ENCODE measurements at places on chromosomes 5 and 9. TPM values are rescaled to one million over a fixed set of nuclear protein-coding genes. Genes with fewer than 3 reads are reported as not detected.

DNA sequence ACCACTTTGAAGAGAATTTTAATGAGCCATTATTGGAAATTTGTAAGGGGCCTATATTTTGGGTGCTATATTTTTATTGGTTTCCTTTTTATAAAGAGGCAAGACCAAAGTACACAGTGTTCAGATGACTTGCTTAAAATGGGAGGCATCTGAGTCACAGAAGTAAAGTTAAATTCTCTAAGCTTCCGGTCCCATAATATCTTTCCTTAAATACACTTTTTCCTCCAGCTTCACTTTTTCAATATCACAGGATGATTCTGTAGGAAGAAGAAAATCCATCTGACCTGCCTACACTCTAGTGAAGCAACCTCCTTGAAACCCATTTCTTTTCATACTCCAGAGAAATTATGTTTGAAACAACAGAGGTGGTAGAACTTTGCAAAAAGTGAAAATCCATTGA, 274.0 kb downstream of the PIK3R1 start:
- no peak for DNase-seq

DNA sequence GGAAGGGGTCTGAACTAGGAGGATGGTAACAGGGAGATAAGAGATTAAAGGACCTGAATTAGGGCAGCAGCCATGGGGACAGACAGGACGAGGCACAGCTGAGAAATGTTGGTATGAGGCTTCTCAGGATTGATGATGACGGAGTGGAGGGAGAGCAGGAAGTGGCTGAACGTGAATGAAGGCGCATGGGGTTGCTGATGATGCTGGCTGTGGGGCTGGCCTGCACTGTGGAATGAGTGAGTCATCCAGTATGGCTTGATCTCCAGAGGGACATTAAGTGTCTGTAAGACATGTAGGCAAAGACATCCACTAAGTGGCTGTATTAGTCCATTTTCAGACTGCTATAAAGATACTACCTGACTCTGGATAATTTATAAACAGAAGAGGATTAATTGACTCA, 256.4 kb downstream of the ICE1 start:
- DNase-seq: peak; percentile 30

- DNase-seq: no peak
Measured at GRCh38 chr9:112540800-112541199, 54.2 kb downstream of the KIAA1958 start.

- DNase-seq: no peak
Measured at GRCh38 chr9:76115982-76116646, 225.6 kb downstream of the PCSK5 start.

DNA sequence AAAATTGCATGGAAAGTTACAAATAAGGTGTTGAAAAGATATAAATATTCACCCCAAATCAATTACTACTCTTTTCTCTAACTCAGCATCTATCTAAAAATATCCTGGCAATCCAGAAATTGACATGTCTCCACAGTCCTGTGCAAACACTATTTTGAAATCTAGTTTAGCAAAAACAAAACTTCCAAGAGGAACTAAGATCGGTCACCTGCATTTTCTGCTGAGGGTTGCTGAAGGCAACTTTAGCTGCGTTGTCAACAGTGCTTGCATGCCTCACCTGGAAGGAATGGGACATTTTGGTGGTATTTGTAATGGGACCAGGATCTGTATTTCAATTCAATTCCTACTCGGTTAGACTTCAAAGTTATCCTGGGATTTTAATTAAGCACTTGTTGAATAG, 398.3 kb downstream of the NTRK2 start:
- no peak for DNase-seq

GRCh38 chr5:25091921-25092320, 447.1 kb upstream of the CDH10 start:
- no peak for DNase-seq

GRCh38 chr5:135695656-135696313, 117.0 kb upstream of the CXCL14 start:
- no peak for DNase-seq

- DNase-seq: no peak
Measured at GRCh38 chr9:99042620-99043019, 62.3 kb upstream of the TGFBR1 start.

GRCh38 chr9:98742325-98743280, 33.9 kb upstream of the GABBR2 start:
- DNase-seq: no peak

GRCh38 chr9:34479431-34479866, 20.8 kb downstream of the DNAI1 start:
- no peak for DNase-seq

GRCh38 chr9:131465401-131465800, 37.3 kb upstream of the POMT1 start:
- no peak for DNase-seq

GRCh38 chr5:174970502-174970901, 246.1 kb downstream of the MSX2 start:
- DNase-seq: no peak

GRCh38 chr9:7123743-7124142, 366.0 kb downstream of the KDM4C start:
- DNase-seq: no peak

DNA sequence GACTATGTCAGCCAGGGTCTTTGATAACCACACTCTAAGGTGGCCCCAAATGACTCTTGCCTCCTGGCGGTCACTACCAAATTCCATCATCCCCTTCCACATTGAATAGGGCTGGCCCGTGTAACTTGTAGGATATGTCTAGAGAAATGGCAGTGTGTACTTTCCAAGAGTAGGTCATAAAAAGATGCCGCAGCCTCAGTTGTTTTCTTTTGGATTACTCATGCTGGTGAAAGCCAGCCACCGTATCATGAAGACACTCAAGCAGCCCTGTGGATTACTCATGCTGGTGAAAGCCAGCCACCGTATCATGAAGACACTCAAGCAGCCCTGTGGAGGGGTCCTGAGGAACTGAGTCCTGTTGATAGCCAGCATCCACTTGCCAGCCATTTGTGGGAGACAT, 172.0 kb upstream of the TBC1D2 start:
- no peak for DNase-seq

DNA sequence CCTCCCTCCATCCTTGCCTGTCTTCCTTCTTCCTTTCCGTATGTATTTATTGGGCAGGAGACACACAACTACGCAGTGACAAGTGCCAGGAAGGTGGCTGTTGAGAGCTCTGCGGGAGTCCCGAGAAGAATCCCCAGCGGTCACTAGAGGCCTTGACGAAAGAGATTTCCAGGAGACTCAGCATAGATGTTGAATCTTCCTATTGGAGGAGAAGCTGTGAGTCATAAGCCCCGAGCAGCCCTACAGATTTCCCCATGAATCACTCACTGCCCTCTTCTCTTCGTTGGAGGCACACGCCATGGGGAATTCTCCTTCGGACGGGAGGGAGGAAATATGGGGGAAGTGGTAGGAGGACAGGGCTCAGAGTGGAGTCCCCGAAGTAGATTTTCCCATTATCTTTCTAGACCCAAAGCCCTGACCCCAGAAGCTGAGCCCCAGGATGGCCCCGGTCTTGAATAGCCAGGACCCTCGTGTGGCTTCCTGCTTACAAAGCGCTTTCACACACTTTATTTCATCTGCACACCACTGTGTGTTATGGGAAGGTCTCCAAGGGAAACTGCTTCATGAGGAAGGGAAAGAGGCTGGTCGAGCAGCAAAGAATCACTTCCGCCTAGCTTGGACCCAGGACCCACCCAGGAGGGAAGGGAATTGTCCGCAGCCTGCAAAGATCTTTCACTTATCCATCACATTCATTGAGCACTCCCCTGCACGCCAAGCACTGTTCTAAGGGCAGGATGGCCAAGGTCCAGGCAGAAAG, 12.7 kb downstream of the DUSP1 start:
- DNase-seq: no peak

Gene CATSPER3
- total RNA-seq: not detected

Gene SARDH
- not detected for total RNA-seq

Gene SELENOP
- 286 TPM for total RNA-seq

Gene CCIN
- total RNA-seq: not detected

Gene SLCO4C1
- total RNA-seq: under 0.01 TPM

Gene ORM2
- total RNA-seq: not detected

Gene P4HA2
- 18.7 TPM for total RNA-seq

Gene PDE6A
- total RNA-seq: under 0.01 TPM

Gene MEGF10
- not detected for total RNA-seq
